ENCODE measurements at places on chromosomes 13 and 19.

- DNase-seq, result no peak
These were observed 219.6 kb downstream of the GPC6 start for GRCh38 chr13:93446238-93446637.

DNA sequence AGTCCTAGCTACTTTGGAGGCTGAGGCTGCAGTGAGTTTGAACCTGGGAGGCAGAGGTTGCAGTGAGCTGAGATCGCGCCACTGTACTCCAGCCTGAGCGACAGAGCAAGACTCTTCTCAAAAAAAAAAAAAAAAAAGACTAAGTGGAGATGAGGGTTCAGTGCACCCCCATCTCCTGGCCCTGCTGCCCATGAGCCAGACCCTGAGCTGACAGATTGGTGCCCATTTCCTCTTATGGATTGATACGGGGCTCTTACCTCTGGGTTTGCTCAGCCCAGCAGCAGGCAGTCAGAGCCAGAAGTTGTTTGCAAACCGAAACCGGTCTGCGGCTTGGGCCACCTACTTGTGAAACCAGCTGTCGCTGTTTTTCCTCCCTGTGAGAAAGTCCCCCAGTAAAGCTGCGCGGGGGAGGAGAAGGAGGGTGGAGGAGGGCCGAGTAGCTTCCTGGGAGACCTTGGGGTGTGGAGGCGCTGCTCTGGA is 36.9 kb downstream of the ARRDC2 start:
- peak; percentile 86 for DNase-seq

DNA sequence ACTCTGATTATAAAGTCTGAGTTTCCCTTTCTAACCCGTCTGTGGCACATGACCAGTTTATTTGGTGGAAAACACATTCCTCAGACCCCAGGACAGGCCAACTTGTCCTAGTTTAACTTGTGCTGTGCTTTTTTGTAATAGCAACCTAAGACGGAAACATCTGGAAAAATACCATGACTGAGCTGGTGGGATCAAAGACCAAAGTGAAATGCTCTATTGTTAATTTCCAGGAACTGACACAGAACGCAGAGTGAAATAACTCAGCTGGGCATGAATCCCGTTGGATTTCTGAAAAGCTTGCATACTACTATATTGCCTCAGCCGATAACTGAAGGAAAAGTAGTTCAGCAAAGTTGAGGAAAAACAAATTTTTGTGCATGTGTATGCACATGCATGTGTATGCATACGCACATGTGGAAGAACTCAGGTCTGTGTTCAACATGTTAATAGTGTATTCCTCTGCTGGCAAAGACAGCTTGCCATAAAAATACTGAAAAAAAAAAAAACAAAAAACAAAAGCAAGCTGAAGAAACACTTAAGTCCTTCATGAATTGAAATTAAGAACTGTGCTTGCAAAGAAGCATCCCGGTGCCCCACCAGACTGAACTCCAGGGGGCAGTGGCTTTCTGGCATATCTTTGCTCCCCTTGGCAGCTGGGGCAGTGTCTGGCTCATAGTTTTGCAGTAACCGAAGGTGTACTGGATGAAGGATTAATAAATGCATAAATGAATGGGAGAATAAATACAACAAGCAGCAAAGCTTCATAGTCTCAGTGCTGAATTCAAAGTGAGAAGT is 187.8 kb downstream of the LHFPL6 start:
- no peak for DNase-seq

GRCh38 chr13:91058919-91059318 is 288.6 kb upstream of the MIR17HG start:
- DNase-seq, result no peak

- DNase-seq, result no peak
These were observed 22.5 kb downstream of the OR10H4 start for GRCh38 chr19:15971224-15971780.

GRCh38 chr19:1271528-1272422 is 2.6 kb downstream of the CIRBP start:
- DNase-seq, result no peak

DNA sequence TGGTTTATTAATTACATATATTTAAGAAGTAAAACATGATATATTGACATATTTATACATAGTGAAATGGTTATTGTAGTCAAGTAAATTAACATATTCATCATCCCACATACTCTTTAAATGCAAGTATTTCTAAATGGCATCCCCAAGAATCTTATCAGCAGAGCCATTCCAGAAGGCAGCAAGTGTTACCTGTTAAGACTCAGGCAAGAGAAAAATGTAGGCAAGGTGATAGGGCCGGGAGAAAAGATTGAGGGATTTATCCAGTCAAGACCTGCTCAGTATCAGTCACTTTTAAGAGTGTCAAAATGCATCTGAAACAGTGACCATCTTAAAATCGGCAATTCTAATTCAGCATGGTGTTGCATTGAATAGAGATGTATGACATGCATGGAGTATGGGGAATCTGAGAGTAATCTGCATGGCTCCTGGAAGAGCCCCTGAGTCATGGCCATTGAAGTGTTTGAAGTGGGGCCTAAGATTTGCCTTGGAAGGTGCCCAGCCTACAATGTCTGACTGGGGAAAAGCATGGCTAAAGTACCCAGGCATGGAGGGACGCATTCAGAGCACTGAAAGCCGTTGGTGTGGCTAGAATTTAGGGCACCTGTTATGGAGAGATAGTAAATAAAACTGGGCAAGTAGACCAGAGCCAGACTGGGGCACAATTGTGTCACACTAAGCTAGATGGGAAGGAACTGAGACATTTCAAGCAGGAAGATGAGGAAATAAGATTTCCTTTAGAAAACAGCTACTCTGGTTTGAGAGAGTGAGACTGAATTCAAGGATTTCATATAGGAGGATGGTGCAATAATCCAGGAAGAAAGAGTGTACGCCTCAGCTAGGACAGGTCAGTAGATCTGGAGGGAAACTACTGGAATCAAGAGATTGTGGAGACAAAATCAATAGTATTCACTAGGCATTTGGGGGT is 25.0 kb upstream of the C1QTNF9B start:
- no peak for DNase-seq

DNA sequence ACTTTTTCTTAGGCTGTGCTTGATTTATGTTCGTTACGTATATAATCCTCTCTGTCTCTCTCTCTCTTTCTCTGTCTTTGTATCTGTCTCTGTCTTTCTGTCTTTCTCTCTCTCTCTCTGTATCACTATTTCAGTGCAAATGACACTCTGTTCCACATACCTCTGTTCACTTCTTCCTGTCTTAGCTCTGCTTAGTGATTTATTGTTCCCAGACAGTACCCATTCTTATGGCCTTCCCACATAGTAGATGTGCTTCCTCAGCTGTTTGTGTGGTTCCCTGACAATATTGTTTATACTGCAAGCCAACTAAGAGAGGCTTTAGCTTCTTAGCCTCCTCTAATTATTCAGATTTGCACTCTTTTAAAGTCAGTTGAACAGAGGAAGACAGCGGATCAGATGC is 1244.2 kb downstream of the DIAPH3 start:
- DNase-seq, result no peak

GRCh38 chr13:83325125-83325853 is 557.0 kb downstream of the SLITRK1 start:
- DNase-seq, result no peak

GRCh38 chr19:41546386-41546789 is 29.6 kb upstream of the CEACAM21 start:
- peak; percentile 63 for DNase-seq

DNA sequence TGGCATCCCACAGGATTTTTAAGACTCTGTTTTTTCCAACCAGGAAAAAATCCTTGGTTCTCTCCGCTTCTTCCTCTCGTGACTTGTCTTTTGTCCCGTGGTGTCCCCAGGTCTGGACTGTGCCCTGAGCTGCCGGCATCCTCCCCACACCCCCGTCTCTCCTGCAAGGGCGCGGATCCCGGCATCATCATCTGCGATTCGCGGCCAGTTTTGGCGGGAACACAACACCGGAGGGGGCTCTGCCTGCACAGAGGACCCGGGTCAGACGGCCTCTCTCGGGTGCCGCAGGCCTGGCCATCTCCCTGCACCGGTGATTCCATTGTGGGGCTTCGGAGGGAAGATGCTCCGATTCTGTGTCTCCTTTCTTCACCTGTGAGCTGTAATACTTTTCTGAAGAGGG is 18.8 kb upstream of the GAS6 start:
- no peak for DNase-seq

GRCh38 chr19:42879613-42880012 is at the start of gene PSG1:
TSS of gene PSG1 (minus strand) at chr19:42879713. CDS start at chr19:42879581, 132 bp downstream.
- no peak for DNase-seq

All from CD4-positive, alpha-beta T cell treated with Interleukin-10 for 1 hour (primary cell).